ENCODE measurements at places on chromosomes 11 and 22. TPM values are rescaled to one million over a fixed set of nuclear protein-coding genes. Genes with fewer than 3 reads are reported as not detected.

GRCh38 chr22:44592824-44593148 is 94.8 kb upstream of the RTL6 start:
- H3K27me3 ChIP-seq = no peaks in the 10 kb centered on the region
- no peak for DNase-seq
- no peaks in the 10 kb centered on the region for H3K4me1 ChIP-seq
- H3K4me3 ChIP-seq = no peak overlapping the region
- no peaks in the 10 kb centered on the region for H3K36me3 ChIP-seq

DNA sequence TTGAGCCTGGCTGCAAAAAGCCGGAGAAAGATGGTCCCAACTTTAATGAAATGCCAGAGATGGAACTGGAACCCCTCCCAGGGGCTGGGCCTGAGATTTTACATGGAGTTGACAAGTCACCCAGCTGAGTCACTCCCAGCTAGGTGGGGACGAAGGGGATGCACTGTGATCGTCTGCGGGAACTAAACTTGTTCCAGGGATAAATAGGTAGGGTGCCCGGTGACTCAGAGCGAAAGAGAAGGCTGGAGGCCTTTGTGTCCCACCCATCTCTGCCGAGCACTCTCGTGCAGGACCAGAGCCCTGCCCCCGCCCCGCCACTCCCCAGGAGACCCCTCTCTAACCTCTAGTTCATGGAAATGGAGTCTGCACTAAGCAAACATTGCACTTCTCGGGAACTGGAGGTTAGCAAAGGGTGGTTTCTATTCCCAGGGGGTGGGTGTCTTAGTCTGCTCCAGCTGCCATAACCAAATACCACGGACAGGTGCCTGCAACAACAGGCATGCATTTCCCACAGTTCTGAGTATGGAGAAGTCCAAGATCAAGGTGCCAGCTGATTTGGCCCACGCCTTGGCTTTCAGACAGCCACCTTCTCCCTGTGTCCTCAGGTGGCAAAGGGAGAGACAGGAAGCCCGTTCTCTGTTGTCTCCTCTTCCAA is 60.7 kb upstream of the FADD start:
- no peak overlapping the region for H3K27ac ChIP-seq
- no peaks in the 10 kb centered on the region for H3K36me3 ChIP-seq
- no peaks in the 10 kb centered on the region for H3K27me3 ChIP-seq

DNA sequence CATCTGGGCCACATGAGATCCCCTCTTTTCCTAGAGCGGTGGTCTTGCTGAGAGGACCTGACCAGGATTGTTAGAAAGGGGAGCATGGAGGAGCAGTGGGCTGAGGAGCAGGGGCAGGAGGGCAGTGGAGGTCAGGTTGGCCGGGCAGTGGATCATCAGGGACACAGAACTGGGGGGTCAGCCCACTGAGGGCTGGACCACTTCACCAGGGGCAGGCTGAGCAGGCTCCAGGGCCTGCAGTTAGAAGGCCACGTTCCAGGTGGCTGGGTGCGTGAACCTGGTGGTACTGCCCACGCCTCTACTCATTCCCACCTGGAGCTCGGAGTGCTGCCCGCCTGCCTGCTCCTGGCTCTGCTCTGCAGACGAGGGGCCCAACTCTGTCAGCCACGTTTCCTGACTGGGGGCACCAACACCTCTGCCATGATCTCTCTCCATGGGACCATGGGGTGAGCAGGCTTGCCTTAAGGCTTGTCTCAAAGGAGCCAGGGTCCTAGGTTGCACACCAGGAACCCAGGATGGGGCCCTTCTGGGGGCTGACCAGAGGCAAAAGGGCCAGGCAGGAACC is 9.7 kb downstream of the MRGPRF start:
- peak overlapping the region; percentile 98 for H3K27ac ChIP-seq
- H3K4me1 ChIP-seq = peaks cover 54% of the 10 kb centered on the region
- peaks cover 20% of the 10 kb centered on the region for H3K36me3 ChIP-seq
- no peak overlapping the region for H3K4me3 ChIP-seq
- no peak for DNase-seq
- H3K27me3 ChIP-seq = no peaks in the 10 kb centered on the region

DNA sequence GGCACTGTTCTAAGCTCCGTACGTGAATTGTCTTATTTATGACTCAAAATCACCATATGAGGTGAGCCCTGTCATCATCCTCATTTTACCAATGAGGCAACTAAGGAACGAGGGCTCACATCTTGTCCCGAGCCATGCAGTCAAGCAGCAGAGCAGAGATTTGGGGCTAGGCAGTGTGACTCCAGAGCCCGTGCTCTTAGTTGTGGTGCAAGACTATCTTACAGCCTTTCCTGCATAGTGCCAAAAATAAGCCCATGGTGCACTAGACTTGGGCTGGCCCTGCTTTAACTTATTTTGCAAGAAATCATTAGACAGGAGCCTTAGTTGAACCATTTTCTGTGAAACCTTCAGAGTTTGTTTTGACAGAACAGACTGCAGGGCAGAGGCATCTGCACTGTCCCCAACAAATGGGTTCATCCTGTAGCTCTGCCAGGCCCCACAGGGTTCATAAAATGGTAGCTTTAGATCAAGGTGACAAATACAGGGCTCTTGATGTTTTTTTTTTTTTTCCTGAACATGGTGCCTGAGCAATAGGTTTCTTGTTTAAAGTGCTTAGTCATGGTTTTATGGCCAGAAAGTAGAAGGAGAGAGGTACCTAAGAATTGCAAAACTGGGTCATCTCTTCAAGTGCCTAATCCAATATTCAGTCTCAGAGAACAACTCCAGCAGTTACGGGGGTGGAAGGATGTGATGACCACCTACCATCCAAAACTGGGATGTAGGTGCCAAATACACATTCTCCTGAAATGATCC is 56.6 kb downstream of the BMAL1 start:
- H3K27ac ChIP-seq = no peak overlapping the region
- no peak for DNase-seq
- no peaks in the 10 kb centered on the region for H3K36me3 ChIP-seq

DNA sequence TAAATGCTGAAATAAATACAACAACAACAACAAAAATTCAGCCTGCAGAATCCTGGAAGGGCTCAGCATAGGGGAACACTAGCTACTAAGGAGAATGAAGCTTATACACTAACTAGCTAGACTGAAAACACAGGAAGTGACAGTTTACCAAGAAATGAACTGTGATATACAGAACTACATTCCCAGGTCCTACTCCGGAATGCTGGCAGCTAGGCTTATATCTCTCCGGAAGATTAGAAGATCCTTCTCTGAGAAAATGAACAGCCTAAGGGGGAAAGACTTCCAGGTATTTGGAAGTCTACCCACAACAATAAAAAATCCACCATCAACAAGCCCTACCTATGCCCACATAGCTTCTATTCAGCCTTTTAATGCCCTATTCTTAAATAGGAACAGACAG is 31.0 kb downstream of the CCDC34 start:
- no peak for DNase-seq
- H3K27me3 ChIP-seq = no peaks in the 10 kb centered on the region
- no peaks in the 10 kb centered on the region for H3K4me1 ChIP-seq
- H3K27ac ChIP-seq = no peak overlapping the region
- no peaks in the 10 kb centered on the region for H3K36me3 ChIP-seq

The DNAJB7 gene
- not detected for total RNA-seq

The PRODH gene
- 2.0 TPM for total RNA-seq

DNA sequence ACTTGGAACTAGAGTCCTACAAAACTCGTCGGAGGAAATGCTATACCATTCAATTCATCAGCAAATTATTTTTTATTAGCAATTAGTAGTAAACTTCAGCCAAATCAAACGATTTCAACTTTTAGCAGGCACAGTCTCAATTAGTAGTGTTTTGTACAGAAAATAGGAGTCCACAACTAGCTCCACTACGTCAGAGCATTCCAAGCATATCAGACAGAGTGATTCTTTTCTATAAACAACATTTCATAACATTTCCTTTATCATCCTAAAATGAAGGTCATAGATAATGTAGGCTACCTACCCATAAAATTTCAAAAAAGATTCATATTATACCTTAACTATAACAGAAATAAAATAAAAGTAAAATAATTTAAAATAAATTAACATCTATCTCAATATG is 169.9 kb downstream of the KIF18A start:
- H3K4me3 ChIP-seq = no peak overlapping the region
- no peak for DNase-seq
- H3K27me3 ChIP-seq = no peaks in the 10 kb centered on the region

GRCh38 chr11:13008625-13009475 is at the start of gene RASSF10:
TSS of gene RASSF10 (plus strand) at chr11:13009316. CDS start at chr11:13009577, 261 bp downstream.
- no peak for DNase-seq
- H3K27me3 ChIP-seq = peaks cover 88% of the 10 kb centered on the region
- peak within 1 kb of the TSS; percentile 56 for H3K4me3 ChIP-seq
- peaks cover 22% of the 10 kb centered on the region for H3K4me1 ChIP-seq
- no peak within 1 kb of the TSS for H3K27ac ChIP-seq
- no peaks in the 10 kb centered on the region for H3K36me3 ChIP-seq

- H3K4me3 ChIP-seq = no peak overlapping the region
- H3K4me1 ChIP-seq = peaks cover 27% of the 10 kb centered on the region
- DNase-seq = no peak
Measured at GRCh38 chr11:19995145-19995544, 165.1 kb downstream of the DBX1 start.

- H3K27me3 ChIP-seq = no peaks in the 10 kb centered on the region
- H3K4me3 ChIP-seq = no peak overlapping the region
- H3K27ac ChIP-seq = peak overlapping the region; percentile 45
- DNase-seq = no peak
- no peaks in the 10 kb centered on the region for H3K4me1 ChIP-seq
- H3K36me3 ChIP-seq = peaks cover 87% of the 10 kb centered on the region
Measured at GRCh38 chr11:33064033-33064825, 24.9 kb downstream of the TCP11L1 start.

- no peak overlapping the region for H3K4me3 ChIP-seq
- no peaks in the 10 kb centered on the region for H3K27me3 ChIP-seq
- H3K4me1 ChIP-seq = no peaks in the 10 kb centered on the region
- DNase-seq = no peak
Measured at GRCh38 chr11:47879259-47880158, 31.4 kb upstream of the NUP160 start.
